ENCODE measurements at places on chromosomes 16 and 17. TPM values are rescaled to one million over a fixed set of nuclear protein-coding genes. Genes with fewer than 3 reads are reported as not detected.

DNA sequence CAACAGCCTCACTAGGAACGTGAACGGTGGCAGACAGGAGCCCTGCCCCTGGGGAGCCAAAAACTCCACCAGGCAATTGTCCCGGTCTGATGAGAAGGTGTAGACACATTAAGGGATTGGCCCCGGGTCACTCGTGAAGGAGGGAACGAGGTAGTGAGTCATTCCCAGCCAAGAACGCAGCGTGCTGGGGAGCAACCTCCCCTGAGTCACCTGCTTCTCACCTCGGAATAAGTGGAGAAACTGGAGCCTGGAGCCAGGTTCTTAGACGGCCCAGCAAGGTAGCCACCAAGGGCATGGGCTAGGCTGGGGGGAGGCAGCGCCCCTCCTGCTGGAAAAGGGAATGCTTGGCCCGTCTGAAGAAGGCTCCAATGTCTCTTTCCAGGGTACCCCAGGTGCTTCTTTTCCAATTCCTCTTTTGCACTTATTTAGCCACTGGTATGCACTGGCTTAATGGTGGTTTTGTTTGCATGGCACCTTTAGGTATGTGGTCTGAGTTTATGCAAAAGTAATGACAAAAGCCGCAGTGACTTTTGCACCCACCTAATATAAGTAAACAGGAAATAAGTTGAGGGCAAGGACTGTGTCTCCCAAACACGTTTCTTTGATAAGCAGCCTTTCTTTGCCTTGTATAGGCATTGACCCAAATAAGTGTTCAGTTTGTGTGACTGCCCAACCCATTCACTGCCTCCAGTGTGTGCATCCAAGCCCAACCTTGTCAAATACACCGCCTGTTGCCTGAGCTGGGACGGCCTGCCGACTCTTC, 1.8 kb upstream of the HELZ start:
- no peak for DNase-seq

DNA sequence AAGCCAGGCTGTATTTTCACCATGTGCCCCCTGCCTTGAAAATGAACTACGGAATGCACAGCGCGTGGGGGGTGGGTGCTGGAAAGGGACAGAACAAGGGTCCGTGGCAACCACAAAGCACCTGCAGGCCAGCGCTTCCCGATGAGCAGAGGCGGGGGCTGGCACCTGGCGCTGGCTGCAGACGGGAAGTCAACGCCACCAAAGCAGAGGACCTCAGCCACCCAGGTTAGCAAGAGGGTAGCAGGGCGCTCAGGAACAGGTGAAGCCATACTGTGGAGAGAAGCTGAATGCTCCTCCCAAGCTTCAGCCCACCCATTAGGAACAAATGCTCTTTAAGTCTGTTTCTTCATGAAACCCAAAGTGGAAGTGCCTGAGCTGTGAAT, 64.7 kb downstream of the KLHDC4 start:
- DNase-seq, result no peak

Gene TBC1D3K
- polyA plus RNA-seq, result not detected

Gene ABCC6
- 0.23 TPM for polyA plus RNA-seq

Gene MTSS2
- polyA plus RNA-seq, result 54.1 TPM

Gene SYNGR3
- polyA plus RNA-seq, result 10.7 TPM

- peak; percentile 72 for DNase-seq
Measured at GRCh38 chr17:64306850-64307463, 43.9 kb upstream of the TEX2 start.

Gene NOL11
- polyA plus RNA-seq, result 36.2 TPM

DNA sequence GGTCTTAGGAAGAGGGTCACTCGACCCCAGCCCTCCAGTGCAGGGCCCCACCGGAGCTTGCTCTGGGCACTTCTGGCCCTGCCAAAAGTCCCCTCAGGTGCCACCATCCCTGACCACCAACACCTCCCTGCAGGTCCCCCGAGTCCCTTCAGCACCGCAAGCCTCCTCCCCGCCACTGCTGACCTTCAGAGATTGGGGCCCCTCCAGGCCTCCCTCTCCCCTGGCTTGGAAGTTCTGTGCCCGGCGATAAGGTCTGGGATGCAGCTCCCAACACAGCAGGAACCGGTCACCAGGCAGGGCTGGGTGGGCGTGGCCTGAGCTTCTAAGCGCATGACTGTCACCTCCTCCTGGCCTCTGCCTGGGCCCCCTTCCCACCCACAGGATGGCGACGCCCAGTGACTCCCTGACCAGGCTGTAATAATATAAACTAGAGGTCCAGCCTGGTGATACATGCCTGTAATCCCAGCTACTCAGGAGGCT, 11.2 kb downstream of the PIEZO1 start:
- DNase-seq, result no peak

- no peak for DNase-seq
Measured at GRCh38 chr16:81337097-81337496, 22.3 kb downstream of the GAN start.

GRCh38 chr16:85025781-85026653, 1.6 kb upstream of the KIAA0513 start:
- DNase-seq, result no peak

Gene ZACN
- polyA plus RNA-seq, result 0.03 TPM

DNA sequence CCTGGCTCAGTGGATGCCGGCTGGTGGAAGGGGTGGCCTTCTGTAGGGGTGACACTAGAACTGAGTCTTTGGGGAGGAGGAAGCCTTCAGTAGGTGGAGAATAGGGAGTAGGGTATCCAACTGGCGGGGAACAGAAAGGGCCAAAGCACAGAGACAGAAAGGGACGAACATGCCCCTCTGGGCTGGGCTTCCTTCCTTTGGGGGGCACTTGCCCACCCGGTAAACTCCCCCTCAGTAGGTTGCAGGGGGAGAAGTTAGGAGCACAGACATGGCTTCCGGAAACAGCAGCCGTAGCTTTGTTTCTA, 774 bp downstream of the ENGASE start:
- no peak for DNase-seq

DNA sequence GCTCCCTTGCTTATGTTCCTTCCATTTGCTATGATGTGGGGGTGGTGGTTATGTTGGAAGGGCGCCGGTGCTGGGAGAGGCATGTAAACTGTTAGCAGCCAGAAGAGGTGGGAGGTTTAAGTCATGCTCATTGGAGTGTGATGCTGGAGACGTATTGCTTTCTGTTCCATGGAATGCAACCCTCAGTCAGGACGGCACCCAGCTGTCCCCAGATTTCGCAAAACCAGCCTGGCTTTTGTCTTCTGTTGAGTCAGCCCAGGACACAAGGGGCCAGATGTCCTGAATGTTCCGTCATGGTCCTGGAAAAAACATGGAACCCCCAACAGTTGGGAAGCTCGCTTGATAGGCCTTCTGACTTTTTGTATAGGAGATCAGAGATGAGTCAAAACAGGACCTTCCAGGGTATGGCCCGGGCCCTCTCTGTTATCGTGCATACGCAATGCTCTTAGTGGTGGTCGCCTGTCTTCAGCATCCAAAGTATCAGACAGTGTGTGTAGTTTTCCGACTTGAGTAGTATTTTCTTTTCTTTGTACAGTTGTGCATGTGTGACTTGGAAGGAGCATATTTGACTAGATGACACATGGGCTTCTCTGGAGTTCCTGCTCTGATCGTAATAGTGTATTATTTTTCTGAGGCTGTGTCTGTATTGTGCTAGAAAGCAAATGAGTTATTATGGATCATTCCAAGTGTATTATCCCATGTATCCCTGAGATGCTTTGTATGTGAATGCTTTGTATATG, 201.9 kb downstream of the SNX29 start:
- DNase-seq, result no peak

Gene IRX6
- not detected for polyA plus RNA-seq

DNA sequence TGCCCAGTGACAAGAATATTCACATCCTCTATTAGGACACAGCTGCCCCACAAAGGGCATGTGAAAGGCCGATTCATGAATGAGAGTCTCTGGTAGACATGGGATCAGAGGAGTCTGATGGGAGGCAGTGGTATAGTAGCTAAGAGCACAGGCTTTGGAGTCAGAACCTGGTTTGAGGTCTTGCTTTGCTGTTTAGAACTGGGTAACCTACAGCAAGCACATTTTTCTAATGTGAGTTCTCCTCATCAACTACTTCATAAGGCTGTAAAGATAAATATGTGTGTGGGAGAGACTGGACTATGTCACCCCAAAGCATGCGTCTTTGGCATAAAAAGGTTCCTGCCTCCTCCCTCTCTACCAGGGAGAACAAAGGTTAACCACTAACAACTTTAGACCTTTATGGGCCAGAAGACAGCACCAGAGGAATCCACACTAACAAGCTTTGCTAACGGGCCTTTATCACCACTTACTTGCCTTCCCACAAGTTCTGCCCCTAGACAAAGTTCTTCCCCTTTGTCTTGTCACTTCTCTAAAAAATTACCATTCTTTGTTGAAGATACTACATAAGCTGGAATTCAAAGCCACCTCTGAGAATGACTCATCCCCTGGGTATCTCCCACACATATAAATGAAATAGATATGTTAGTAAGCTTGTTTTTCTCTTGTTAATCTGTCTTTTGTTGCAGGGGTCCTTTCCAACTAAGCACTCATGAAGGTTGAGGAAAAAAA, 21.1 kb downstream of the CDR2 start:
- no peak for DNase-seq

- no peak for DNase-seq
Measured at GRCh38 chr17:82053556-82054263, 2.0 kb downstream of the GPS1 start.

Gene STX1B
- polyA plus RNA-seq, result 21.2 TPM

Gene EVI2A
- 1.9 TPM for polyA plus RNA-seq

DNA sequence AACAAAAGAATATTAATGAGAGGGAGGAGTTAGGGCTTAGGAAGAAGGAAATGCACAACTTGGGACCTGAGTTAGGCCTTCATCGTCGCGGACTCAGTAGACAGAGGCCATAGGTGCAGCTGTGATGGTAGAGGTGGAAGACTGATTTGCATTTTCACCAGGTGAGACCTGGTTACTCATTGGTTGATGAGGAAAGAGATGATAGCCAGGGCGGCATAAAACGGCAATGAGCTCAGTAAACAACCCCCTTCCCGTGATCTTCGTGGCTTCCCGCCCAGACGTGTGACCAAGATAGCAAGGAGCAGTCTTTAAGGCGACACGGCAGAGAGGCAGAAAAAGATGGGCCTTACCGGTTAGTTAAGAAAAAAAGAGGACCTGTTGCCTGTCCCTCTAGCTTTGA, at the start of gene TMC5:
Gene TMC5 (plus strand): TSS at position 244 of the 400 bp plus-strand sequence. CDS start 22,156 bp downstream, outside the sequence.
- DNase-seq, result no peak

DNA sequence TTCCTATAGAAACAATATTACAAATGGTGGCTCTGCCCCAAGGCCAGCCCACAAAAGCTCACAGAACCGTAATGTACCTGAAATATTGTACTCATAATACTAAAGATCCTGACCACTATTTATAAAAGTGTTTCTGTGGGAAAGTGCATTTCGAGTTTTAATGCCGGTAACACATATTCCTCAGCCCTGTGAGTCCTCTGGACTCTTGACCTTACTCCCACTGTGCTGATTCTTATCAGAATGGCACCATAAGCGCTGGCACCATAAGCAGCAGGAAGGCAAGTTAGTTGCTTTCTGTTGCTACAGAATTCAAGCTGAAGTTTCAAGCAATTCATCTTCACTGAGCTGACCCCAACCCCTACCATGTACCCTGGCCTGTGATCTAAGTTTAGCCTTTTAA, 36.4 kb upstream of the MED13 start:
- no peak for DNase-seq

Gene GFAP
- 0.48 TPM for polyA plus RNA-seq

All from SK-N-SH (cell line).